ENCODE measurements at places on chromosomes 16 and 17.

- no peak for DNase-seq
These were observed 25.3 kb downstream of the ZNF778 start for GRCh38 chr16:89242795-89243200.

DNA sequence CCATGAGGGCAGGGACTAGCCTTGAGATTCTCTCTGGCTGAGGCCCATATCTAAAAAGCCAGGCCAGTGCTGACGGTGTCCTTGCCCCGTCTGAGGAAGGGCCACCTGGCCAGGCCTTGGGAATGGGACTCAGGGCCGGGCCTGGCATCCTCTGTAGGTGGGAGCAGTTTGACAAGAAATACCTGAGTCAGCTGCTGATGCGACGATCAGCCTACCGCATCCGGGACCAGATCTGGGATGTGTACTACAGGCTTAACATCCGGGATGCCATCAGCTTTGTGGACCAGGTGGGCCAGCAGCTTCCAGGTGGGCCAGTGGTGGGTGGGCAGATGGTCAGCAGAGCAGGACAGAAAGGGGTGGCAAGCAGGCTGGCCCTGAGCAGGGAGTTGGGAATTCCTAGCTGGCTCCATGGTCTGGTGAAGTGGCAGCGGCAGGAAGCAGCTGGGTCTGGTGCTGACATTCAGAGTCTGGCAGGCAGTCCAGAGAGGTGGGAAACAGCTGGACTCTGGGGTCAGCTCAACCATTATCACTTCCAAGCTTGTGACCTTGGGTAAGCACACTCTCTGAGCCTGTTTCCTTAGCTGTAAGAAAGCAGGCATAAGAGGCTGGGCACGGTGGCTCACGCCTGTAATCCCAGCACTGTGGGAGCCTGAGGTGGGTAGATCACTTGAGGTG, 9.5 kb downstream of the SLC9A5 start:
- DNase-seq, result no peak

DNA sequence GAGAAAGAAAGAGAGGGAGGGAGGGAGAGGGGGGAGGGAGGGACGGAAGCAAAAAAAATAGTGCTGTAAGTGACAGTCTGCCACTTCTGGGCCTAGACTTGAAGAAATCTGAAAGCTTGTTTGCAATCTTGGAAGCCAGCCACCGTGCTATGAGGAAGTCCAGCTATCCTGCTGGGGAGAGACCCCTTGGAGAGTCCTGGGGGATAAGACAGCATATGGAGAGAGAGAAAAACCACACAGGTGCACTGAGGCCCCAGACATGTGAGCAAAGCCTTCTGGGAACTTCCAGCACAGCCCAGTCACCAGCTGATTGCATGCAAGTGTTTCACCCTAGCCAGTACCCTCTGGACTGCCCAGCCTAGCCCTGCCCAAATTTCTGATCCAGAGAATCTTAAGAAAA, 12.6 kb upstream of the ALOX12B start:
- no peak for DNase-seq

- no peak for DNase-seq
These were observed 18.7 kb downstream of the CES4A start for GRCh38 chr16:67006930-67007658.

DNA sequence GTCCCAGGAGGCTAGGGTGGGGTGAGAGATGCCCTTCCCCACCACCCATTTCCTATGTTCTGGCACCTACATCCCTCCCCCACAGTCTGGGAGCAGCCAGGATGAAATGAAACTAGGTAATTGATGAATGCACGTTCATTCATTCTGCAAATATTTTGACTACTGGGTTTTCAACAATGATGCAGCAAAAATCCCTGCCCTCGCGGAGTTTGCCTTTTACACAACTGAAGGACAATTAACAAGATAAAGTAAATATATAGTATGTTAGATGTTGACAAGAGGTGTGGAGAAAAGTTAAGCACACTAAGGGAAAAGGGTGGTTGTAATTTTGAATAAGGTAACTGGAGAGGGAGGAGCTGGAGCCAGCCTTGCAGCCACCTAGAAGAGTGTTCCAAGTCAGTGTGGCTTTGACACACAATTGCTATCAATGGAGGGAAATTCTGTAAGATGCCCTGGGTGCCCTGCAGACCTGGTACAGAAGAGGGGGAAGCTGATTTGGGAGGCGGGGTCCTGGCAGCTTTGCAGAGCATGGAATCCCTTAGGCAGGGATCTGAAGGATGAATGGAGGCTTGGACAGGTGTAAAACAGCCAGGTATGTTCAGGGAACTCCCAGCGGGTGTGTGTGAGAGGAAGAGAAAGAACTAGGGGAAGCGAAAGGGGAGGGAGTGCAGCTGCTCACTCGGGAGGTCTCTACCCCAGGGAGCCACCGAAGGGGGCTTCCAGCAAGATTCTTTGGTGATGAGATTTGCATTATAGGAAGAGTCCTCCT, 2.5 kb downstream of the TMEM92 start:
- DNase-seq, result no peak

- DNase-seq, result no peak
These were observed 171.3 kb upstream of the CHMP6 start for GRCh38 chr17:80820331-80820730.

DNA sequence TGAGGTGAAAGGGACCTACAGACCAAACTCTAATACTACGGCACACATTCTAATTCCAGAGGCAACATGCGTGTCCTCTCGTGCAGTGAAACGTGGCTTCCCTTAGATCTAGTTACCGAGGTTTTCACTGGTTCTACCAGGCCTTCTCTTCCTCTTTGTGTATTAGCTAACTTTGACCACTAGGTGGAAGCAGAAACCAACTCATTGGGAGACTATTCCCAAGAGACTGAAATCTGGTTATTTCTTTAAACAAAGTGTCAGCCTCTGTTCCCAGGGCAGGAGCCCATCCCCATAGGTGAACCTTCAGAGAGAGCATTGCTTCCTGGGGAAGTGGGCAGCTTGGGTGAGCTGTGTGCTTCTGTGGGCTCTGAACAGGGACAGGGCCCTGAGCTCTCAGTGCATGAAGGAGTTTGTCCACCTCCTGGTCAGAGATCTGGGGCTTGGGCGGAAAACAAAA, 19.7 kb upstream of the RCVRN start:
- no peak for DNase-seq

- DNase-seq, result no peak
These were observed 127.5 kb downstream of the MRTFB start for GRCh38 chr16:14198572-14198971.

- DNase-seq, result no peak
These were observed 446.3 kb downstream of the SLC39A11 start for GRCh38 chr17:72646176-72646575.

GRCh38 chr16:57577214-57577613, 34.8 kb downstream of the ADGRG5 start:
- no peak for DNase-seq

DNA sequence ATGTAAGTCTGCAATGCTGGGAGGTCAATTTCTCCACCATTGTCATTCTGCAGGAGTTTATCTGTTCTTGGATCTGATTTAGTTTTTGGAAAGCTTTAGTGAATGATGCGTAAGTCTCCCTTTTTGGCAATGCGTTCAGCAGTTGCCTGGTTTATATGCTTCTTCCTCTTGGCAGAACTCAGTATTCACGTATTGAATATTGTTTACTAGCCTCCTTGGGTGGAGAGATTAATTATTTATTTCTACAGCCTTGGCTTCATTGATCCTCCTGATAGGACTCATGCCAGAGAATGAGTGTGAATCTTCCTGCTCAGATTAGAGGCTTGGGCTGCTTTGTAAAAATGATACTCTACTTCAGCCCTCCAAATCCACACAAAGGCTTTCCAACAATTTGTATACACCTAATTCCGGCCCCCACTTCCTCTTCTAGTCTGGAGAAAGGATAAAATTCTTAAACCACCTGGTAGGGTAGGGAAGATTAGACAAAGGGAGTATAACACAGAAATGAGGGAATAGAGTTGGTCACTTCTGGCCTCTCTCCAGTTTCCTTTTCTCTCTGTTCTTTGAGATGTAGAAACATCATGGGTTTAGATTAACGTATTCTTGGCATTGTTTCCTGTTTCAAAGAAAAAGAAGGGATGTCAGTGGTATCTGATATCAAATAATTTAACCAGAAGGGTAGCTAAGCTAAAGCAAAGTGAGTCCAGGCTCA, 929.8 kb downstream of the KCNJ2 start:
- no peak for DNase-seq

- no peak for DNase-seq
These were observed 41.6 kb upstream of the TNRC6C start for GRCh38 chr17:77916703-77917481.

- DNase-seq, result no peak
These were observed 11.3 kb downstream of the FKBP10 start for GRCh38 chr17:41824086-41824485.

DNA sequence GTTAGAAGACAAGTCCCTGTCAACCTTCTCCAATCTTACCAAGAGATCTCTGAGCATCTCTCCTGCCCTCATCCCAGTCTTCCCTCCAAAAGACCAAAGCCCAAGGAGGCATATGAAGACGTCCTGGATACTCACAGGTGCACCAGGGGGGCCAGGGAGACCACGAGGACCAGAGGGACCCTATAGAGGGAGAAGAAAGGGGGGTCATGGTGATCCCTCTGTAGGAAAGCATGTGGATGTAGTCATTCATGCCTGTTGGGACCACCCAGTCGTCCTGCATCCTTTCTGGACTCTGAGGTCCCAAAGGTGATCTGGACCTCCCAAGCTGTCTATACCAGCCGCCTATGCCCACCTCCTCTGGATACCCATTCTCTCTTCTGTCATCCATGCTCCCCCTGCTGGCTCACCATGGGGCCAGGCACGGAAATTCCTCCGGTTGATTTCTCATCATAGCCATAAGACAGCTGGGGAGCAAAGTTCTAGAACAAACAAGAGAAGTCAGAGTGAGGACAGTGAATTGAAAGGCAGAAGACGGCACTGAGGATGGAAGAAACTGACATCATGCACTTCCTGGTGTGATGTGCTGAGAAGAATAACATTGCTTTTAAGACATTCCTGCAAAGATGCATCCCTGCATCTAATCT, 3.3 kb downstream of the COL1A1 start:
- no peak for DNase-seq

DNA sequence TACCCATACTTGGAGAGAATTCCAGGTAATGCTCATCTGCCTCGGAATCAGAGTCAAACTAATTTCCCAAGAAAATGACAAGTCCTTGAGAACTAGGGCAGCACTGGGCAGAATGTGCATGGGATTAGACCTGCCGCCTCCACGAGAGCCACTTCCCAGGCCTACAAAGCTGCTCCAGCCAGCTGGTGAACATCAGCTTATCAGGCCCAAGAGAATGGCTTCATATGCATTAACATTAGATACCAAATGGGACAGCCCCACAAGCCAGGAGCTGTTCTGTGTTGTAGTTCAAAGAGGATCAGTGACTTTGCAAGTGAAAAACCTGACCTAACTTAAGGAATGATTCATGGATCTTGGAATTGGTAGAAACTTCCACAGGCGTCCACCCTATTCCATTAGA, 203.3 kb downstream of the CYLD start:
- no peak for DNase-seq

GRCh38 chr17:61723183-61723582, 132.2 kb upstream of the NACA2 start:
- DNase-seq, result no peak

DNA sequence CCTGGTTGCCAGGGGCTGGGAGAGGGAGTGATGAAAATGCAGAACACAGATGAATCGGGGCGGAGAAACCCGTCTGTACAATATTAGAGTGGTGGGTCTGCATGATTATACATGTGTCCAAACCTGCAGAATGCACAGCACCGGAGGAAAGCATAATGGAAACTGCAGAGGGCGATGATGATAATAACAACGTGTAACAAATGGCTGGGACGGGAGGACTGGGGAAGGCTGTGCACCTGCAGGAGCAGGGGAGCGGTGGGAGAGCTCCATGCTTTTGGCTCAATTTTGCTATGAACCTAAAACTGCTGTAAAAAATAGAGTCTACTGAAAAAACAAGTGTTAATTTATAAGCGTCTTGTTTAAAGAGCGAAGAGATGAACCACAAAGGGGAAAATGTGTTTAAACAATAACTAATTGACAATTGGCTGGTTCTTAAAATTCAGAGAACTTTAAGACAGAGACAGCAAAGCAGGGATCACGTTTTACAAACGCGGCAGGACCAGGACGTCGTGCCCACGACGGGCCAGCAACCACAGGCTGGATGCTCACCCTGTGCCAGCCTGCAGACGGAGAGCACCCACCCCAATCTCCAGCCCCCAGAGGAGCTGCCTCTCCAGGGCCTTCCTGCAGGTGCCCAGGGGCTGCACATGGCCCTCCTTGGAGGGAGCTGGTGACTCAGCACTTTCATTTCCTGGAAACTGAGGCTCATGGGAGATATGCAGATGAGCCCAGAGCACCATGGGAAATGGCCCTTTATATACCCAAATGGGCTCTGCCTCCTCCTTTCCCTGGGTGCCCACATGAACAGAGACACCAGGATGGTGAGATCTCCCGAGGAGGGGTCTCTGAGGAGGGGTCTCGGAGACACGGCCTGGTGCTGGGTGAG, at the start of gene TEX19:
TSS of gene TEX19 (plus strand) at position 783 of the 886 bp plus-strand sequence. CDS start 2,904 bp downstream, outside the sequence.
- no peak for DNase-seq

GRCh38 chr17:79612468-79613194, 1.8 kb upstream of the RBFOX3 start:
- DNase-seq, result no peak

GRCh38 chr17:49498029-49498615, 3.0 kb downstream of the NGFR start:
- DNase-seq, result no peak

DNA sequence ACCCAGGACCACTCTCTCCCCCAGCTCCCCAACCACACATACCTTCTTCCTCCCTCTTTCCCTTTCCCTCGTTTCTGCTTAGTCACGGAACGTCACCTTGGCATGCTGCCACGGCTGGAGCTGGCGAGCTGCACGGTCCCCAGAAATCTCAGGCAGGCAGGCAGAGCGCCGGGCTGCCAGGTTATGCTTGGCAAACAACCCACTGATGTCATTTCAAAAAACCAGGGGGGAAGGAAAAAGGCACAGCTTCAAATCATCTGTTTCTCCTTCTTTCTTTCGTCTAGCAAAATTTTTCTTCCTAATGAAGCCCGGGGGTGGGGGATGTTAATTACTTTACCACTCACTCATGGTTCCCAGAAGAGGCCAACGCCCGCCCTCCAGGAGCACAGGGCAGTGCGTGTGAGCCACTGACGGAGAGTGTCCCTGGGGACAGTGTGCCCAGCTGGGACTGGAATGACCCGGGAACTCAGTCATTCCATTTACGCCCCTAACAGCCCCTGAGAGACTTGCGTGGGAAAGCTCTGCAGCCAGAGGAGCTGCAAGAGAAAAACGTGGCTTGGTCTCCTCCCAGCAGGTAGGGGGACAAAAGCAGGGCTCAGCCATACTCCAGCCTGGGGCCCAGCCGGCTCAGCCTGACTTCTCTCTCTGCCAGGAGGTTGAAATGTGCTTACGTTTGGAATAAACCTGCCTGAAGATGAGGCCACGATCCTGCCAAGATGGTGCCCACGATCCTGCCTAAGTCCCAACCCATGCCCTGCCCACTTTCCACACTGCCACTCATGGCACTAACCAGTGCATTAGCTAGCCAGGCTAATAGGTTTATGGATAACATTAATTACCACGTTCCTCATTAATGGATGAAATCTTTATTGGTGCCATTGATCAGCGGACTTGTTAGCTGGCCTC, 198.9 kb downstream of the ZFHX3 start:
- no peak for DNase-seq
